ENCODE measurements at places on chromosomes 12 and 14.

DNA sequence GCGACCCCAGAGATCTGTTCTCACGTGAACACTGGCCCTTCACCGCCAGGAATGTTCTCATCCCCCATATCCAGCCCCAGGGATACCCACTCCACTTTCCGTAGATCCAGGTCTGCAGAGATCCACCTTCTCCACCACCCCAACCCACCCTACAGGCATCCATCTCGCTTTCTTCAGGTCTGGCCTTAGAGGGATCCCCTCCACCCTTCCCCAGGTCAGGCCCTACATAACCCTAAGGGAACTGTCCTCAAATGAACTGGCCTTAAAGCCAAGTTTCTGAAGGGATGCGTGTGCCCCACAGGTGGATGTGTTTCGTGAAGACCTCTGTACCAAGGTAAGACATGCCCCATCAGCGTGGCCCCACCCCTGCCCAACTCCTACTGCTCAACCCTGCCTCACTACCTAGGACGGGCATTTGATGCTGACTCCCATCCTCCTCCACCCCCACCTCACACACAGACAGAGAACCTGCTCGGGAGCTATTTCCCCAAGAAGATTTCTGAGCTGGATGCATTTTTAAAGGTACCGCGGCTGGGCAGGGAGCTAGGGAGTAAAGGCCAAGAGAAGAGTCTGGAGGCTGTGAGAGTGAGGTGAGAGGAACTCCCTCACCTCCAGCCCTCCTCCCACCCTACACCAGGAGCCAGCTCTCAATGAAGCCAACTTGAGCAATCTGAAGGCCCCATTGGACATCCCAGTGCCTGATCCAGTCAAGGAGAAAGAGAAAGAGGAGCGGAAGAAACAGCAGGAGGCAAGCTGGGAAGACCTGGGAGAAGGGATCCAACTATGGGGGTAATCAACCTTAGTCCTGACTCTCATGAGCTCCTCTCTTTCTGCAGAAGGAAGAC, 912 bp downstream of the PSME1 start:
- no peak for DNase-seq

DNA sequence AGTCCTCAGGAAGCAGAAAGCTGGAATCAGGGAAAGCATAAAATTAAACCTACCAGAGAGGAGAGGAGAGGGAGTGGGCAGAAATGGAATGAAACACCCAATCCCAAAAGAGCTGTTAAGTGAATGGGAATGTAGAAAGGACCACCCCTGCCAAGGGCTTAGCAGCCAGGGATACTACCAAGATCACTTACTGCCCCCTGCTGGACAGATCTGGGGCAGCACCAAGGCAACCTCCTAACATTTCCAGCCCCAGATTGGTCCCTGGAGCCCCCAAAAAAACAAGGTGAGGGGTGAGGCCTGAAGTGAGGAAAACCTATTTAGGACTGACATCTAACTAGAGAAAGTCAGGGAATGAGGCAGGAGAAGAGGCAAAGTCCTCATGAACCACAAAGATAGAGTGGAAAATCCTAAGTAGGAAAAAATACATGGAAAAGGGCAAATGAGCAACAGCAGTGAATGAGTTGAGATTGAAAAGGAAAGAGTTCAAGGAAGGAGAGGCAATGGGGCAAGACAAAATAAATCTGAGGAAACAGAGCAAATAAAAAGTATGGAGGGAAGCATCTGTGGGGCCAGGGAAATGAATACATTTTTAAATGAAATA, 11.2 kb upstream of the FKBP11 start:
- DNase-seq: peak; percentile 68

DNA sequence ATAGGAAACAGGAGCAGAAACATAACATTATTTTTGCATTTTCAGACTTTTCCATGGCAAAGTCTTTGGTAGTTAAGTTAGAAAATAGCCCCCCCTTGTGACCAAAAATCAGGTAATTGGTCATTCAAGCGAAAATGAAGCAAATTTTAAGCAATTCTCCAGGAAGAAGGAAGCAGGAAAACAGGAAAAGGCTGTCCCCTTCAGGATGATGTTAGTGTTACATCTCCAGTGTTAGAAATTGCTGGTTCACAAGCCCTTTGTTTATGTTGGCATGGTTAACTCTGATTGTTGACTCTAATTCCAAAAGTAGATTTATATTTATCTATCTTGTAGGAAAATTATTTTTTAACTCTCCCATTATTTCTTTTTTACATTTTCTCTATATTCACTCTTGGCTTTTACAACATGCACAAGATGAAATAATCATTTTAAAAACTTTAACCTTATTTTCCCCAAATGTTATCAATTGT, 18.8 kb upstream of the GAS2L3 start:
- DNase-seq: no peak

DNA sequence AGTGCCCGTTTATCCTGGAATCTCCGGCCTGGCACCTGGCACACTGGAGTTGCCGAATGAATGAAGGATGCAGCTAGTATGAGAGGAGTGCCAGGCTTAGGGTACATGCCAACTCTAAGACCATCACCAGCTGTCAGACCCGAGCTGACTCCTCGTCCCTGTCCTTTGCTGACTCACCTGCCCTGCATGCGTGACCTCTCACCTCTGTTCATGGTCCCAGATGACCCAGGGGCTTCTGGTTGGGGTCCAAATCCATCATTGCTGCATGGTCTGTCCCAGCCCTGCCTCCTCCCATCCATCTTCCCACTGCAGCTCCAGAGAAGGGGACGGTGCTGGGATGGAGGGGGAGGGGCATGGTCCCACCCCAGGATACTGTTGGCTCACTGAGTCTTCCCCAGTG, 9.9 kb upstream of the FAM222A start:
- no peak for DNase-seq

GRCh38 chr12:112236786-112237185, 111.4 kb downstream of the TRAFD1 start:
- no peak for DNase-seq

Data from left lobe of liver (tissue), 2 donors.